ENCODE measurements at places on chromosomes 2 and 18. TPM values are rescaled to one million over a fixed set of nuclear protein-coding genes. Genes with fewer than 3 reads are reported as not detected.

Gene FMNL2
- 28.0 TPM for total RNA-seq

Gene VWC2L
- total RNA-seq, result not detected

Gene CTNNA2
- total RNA-seq, result 0.36 TPM

Gene TNFAIP6
- total RNA-seq, result 51.9 TPM

Gene SERPINB3
- total RNA-seq, result not detected

Gene NEU4
- not detected for total RNA-seq

Gene DSEL
- 108 TPM for total RNA-seq

Gene SLC19A3
- 1.6 TPM for total RNA-seq

Gene RMDN2
- 14.9 TPM for total RNA-seq

Gene EFR3B
- 1.1 TPM for total RNA-seq

Measured in fibroblast of the aortic adventitia (primary cell).